ENCODE measurements at places on chromosomes 7 and 10.
A peak's percentile ranks its signal among the peaks of the same experiment; 100 is the strongest.

GRCh38 chr7:139990142-139990535 is 72.6 kb downstream of the PARP12 start:
- DNase-seq: no peak

DNA sequence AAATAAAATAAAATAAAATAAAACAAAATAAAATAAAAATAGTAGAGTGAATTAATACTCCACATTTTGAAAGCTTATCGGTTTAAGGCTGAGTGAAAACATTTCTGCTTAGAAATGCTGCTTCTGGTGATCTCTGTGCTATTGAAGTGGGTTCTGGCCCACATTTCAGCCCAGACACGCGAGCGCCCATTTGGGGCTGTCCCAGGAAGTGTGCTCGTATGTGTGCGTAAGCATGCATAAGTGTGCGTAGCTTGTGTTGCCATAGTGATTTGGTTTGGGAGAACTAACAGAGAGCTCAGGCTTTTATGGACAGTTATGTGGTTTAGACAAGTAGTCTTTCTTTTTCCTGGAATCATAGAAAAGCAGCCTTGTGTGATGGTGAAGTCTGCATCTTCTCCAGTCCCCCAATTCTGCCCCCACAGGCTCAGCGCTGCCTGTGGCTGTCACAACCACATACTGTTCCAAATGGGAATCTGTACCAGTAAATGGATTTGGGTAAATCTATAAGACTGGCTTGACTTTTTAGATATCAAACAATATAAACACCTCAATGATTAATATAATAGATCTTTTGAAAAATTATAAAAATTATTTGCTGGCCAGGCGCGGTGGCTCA is 29.8 kb upstream of the PURB start:
- no peak for DNase-seq

DNA sequence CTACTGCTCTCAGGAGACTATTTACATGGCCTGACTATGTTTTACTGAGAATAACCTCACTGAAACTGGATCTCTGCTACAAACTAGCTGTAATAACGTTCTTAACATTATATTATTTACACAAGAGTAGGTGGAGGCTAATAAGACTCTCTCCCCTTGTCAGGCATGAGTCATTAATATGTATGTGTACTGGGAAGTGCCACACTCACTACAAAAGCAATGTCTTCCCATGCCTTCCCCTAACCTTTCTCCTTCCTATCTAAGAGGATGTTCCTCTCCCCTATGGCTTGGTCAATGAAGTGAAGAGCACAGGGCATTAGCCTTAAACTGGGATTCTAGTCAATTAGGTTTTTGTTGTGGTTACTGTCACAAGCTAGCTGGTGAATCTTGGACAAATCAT is 147.9 kb downstream of the DGKB start:
- no peak for DNase-seq

GRCh38 chr7:81433206-81433605 is 336.6 kb downstream of the HGF start:
- DNase-seq: no peak

GRCh38 chr7:2930310-2931033 is 86.4 kb upstream of the GNA12 start:
- no peak for DNase-seq

GRCh38 chr10:26438534-26439341 is 597 bp downstream of the APBB1IP start:
- DNase-seq: no peak

DNA sequence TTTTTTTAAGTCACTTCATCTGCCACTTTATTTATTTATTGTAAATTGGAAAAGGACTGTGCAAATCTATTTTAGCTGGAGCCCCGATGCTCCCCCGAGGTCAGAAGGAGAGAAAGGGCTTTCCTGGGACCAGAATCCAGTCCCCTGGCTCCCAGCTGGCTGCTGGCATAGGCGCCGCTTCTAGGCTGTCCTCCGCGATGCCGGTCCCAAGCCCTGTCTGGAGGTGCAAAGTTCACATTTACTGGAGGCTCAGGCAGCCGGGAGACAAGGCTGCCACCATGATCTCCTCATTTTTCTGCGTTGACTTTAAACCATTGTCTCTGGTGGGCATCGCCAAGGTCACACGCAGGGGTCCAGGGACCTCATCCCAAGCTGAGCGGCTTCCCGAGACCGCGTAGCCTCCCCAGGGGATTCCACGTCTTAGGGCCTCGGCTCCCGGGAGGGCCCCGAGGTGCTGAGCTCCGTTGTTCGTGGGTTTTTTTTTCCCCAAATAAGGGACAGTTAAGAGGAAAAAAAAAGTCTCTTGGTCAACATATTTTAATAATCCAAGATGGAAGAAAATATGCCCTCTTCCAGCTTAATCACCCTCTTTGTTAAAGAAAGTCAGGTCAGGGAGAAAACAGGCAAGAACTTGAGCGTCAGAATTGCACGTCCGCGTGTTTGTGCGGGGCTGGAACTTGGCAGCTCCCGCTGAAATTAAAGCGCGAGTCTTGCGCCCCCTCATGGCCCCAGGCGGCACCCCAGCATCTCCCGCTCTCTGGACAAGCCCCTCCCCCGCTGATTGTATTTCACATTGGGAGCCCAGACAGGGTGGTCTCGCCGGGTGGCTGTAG is 11.9 kb downstream of the RGR start:
- DNase-seq: no peak

DNA sequence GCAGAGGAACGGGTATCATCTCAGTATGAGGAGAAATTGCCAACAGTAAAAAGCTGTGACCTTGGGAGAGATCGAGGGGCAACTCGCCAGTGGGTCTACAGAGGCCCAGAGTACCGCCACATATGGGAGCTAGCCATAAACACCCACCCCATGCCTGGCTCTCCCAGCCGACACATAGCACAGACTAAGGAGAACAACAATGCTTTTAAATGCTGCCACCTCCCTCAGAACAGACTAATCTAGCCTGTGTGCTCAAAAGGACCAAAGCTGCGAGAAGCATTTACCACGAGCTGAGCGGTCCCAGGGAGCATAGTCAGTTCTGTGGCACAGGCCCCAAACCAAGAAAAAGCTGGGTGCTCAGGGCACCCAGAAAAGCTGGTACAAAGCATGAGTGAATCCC is 73.3 kb downstream of the LSM5 start:
- no peak for DNase-seq

- DNase-seq: no peak
These were observed 19.4 kb downstream of the CDK13 start for GRCh38 chr7:39969431-39969830.

- no peak for DNase-seq
These were observed 634.9 kb downstream of the CALN1 start for GRCh38 chr7:71777278-71777677.

- DNase-seq: no peak
These were observed 798 bp upstream of the TSPAN33 start for GRCh38 chr7:129143724-129144094.

DNA sequence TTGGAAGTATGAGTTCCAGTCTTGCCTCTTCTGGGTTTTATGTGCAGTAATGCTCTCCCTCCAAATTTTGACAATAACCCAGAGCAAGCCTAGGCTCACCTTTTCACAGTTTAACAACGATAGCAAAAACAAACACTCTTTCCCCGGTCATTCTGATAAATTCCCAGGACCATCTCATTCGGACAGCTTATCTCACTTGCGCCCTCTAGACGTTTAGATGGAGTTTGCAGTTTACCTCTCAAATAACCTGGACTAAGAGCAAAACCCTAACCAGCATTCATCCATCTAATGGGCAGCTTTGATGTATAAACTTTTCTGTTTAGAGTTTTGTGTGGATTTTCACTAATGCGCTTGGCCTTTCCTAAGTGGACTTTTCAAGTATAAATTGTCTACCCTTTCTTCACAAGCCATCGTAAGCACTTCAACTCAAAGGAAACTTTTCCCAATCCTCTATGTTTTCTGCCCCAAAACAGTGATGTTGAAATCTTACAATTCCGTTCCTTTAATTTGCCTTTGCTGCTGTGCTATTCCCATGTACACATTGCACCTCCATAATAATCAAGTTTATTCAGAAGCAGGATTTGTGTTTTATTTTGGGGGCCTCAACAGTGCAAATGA is 114.9 kb downstream of the HDAC9 start:
- DNase-seq: no peak

DNA sequence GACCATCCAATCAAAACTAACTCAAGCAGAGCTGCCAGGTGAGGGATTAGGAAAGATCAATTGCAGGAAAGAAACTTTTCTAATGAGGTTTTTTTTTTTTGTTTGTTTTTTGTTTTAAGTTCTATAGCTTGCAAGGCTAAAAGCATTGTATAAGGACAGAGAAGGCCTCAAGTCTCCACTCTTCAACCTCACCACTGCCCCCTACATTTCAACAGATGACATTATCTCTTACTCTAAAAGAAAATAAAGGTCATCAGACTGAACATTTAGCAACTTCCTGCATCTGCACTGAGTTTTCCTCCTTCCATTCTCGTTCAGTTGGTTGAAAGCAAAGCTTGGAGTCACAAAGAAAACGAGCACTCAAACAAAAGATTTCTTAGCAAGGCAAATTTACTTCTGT is 45.2 kb upstream of the EXOC4 start:
- no peak for DNase-seq

DNA sequence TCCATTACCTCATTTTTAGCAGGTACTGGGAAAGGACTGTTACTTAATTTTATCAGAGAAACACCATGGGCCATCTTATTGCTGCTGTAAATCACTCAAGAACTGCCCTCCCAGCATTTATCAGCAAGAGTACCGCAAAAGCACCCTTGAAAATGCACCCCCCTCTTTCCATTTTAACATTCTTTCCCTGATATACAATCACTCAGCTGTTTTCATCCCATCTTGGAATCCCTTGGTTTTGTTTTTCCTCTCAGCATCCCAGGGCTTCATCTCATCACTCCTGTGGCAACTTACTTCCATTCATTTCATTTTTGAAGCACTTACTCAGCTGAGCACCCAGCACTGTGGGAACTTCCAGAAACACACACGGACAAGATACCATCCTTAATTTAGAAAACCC is 36.5 kb downstream of the RAPGEF5 start:
- no peak for DNase-seq

- no peak for DNase-seq
These were observed 14.4 kb downstream of the RAMP3 start for GRCh38 chr7:45171946-45172345.

DNA sequence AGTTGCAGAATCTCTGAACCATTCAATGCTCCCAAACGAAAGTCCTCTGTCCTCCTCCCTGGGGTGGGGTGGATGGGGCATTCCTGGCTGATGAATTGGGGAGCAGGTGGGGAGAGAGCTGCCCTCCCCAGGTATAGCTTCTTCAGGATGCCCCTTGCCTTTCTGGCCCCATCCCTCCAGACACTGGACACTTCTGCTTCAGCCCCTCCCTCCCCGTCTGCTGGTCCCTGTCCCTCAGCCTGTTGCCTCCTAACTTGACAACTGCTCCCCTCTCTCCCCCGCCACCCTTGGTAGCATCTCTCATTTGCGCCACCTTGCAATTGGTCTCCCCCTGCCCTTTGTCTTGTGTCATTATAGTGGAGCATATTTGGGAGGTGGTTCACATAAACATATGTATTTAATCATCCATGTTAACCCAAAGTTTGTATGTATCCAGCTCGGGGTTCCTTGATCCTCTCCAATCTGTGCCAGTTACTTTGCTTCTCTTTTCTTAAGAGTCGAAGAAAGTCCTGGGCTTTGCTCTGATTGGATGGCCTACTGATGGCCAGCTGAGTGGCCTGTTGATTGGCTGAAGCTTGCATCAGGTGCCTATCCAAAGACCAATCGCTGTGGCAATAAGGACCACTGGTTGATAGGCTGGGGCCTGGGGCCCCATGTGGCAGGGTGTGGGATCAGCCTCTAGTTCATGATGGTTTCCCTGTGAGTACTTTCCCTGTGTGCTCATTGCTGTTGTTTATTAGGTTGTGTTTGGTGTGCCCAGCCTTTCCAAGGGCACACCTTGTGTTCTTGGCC is 4.0 kb upstream of the GCK start:
- no peak for DNase-seq

DNA sequence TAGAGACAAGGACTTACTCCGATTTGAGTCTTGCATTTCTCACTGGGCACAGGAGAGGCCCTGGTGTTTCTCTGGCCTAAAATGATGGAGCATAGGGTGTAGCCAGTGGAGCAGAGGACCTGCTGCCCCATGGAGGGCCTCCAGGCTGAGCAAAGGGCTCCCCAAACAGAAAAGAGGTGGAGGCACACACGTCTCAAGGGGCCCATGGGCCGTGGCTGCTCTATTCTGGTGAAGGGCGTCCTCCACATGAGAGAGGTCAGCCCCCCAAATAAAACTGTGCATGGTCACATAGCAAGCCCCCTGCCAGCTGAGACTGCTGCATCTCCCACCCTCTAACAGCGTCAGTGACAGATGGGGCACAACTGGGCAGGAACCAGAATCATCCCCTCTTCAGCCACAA is 41.4 kb downstream of the MYO1G start:
- DNase-seq: no peak

DNA sequence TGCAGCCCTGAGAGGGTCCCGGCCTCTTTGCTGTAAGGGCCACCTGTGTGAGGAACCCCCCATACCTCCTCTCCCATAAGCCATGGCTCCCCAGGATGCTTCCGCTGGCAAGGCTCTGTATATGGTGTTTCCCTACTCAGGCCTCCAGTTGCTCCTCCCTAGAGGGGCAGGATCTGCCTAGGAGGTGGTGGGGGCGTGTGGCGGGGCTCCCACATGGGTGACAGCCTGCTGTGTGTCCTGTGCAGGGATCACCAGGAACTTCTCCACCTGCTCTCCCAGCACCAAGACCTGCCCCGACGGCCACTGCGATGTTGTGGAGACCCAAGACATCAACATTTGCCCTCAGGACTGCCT is 25.7 kb upstream of the CSGALNACT2 start:
- no peak for DNase-seq

- no peak for DNase-seq
These were observed 5.6 kb downstream of the CAMK2G start for GRCh38 chr10:73868655-73869195.

GRCh38 chr7:48154792-48155413 is 16.4 kb upstream of the ABCA13 start:
- DNase-seq: no peak

GRCh38 chr7:99031496-99031895 is 112.4 kb downstream of the SMURF1 start:
- DNase-seq: no peak

GRCh38 chr7:101998029-101998905 is 180.8 kb downstream of the CUX1 start:
- DNase-seq: no peak

DNA sequence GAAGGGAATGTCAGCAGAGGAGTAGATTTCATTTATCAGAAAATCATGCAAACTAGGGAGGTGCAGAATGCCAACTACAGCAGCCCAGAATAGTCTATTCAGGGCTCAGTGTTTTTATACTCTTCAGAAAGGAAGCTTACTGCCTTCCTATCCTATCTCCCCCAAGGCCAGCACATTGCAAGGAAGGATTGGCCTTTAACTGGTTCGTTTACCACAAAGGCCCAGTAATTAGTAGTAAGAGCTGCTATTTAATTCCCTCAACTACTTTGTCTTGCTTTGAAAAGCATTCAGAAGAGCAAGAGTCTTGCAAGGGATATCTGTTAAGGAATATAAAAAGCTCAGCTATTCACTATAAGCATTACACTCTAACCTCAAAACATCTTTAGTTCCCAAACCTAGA is 86.4 kb upstream of the RNF148 start:
- DNase-seq: no peak

- no peak for DNase-seq
These were observed 94.0 kb downstream of the GRK5 start for GRCh38 chr10:119301397-119301796.

GRCh38 chr10:62459072-62459471 is 84.9 kb downstream of the ZNF365 start:
- peak; percentile 79 for DNase-seq

- no peak for DNase-seq
These were observed 31.7 kb downstream of the SYPL1 start for GRCh38 chr7:106080300-106080987.

GRCh38 chr7:157358753-157359096 is 21.9 kb downstream of the DNAJB6 start:
- no peak for DNase-seq

GRCh38 chr7:106178593-106179134 is 66.6 kb upstream of the SYPL1 start:
- peak; percentile 27 for DNase-seq
